Left renal pelvis (tissue), 4 donors: ENCODE measurements at places on chromosomes 6 and 20. TPM values are rescaled to one million over a fixed set of nuclear protein-coding genes. Genes with fewer than 3 reads are reported as not detected.

Gene FOXS1
- 8.4 TPM for polyA plus RNA-seq

Gene DOK5
- 9.4 TPM for polyA plus RNA-seq

Gene SSTR4
- not detected for polyA plus RNA-seq

Gene TPX2
- 51.3 TPM for polyA plus RNA-seq

Gene XKR7
- polyA plus RNA-seq: 0.20 TPM

DNA sequence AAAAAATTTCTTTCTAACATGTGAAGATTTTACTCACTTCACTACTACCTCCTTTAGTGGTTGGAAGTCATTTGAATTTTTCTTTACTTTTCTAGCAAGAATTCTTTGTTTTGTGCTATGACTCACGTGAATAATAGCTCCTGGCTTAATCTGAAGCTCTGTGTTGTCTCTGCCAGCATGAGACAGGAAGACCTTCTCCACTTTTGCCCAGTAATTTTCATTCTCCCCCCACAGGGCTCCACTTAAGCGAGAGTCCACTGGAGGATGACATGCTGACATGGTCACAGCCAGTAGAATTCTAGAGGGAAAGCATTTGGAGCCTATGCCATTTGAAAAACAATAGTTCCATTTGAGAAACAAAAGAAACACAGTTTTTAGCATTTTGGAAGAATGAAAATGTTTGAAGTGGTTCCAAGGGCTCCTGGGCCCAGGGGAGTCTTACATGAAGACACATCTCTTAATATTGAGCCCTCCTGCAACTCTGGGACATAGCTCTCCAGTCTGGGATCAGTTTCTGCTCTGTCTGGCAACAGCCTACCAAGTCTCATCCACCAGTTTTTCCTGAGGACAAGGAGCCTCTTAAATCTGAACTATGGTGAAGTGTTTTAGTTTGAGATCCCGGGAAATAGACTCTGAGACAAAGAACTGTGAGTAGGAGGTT is 231.4 kb downstream of the PAX1 start:
- no peak for DNase-seq

DNA sequence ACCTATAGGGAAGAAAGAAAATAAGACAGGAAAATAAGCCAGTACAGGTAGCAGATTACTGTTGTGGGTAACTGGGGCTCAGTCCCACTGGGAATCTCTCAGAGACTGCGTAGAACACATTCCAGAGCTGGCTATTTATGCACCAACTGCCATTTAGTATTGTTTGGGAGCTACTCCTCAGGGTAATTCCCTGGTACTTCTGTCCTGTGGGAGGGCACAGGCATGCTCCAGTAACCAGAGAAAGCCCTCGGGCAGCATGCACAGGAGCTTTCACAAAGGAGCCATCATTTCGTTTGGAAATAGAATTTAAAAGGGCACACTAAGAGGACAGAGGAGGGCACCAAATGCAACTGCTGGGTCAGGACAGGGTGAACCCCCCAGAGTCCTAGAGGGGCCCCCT is 148.0 kb upstream of the LRFN2 start:
- no peak for DNase-seq

DNA sequence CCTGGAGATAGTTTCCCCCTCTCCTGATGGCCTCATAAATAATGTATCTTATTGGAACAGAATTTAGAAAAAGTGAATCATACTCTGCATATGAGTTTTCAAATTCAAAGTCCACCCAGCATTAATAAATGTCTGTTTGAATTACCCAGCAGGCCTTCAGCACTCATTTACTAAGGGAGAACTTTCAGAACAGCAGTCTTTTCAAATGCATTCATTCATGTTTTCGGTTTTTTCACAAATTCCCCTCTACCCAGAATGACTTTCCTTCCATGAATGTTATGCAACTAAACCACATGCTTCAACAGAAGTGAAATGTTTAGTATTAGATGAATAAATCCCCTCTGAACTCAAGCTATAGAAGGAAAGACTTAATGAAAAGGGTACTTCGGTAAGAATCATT is 92.4 kb downstream of the RTN4IP1 start:
- DNase-seq: no peak

DNA sequence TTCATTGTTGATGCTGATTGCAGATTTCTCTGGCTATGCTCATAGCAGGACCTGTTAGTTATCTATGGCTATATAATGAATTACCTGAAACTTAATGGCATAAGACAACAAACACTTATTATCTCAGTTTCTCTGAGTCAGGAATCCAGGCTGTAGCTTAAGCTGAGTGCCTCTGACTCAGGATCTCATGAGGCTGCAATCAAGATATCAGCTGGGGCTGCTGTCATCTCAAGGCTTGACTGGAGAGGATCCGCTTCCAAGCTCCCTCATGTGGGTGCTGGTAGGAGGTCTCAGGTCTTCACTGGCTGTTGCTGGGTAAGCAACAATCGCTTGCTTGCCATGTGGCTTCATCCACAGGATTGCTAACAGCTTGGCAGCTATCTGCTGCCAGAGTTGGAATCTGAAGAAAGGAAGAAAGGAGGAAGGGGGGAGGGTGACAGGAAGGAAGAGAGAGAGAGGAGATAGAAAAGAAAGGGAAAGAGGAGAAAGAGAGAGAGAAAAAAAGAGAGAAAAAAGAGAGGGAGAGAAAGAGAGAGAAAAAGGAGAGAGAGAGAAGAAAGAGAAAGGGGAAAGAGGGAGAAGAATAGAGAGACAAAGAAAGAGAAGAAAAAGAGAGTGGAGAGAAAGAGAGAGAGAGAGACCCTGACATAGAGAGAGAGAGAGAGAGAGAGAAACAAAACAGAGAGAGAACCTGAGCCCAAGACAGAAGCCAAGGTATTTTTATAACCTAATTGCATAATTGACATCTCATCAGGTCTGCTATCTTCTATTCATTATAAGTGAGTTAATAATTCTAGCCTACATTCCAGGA is 579.0 kb upstream of the BTBD3 start:
- DNase-seq: no peak

DNA sequence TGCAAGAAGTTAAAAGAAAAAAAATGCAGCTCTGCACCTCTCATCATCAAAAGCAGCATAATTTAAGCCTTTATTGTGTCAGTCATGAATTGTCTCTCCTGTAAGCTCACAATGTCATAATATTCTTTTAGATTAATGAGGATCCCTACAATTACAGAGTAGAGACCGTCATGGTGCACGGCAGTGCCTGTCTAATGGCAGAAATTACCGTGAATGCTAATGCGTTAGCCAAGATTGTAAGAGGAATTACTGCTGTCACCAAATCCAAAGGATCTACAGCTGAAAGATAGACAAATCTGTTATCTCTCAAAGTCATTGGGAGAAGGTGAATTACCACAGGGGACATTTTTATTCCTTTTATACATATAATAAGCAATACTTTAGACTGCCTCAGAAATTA is 631.6 kb upstream of the NRSN1 start:
- DNase-seq: no peak

- no peak for DNase-seq
Observed at GRCh38 chr20:5168651-5169396, 42.0 kb downstream of the CDS2 start.

DNA sequence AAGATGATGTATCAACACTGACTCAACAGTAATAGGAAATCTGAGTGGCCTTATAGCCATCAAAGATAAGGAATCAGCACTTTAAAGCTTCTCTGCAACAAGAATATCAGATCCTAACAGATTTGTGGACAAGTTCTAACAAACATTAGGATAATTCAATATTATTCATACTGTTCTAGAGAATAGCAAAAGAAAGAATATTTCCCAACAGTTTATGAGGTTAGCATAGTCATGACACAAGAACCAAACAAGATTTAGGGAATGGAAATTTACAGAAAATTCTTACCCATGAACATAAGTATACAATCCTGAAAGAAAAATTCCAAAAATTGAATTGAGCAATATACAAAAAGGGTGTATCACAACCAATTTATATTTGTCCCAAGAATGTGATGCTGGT is 64.3 kb upstream of the BTBD3 start:
- no peak for DNase-seq

DNA sequence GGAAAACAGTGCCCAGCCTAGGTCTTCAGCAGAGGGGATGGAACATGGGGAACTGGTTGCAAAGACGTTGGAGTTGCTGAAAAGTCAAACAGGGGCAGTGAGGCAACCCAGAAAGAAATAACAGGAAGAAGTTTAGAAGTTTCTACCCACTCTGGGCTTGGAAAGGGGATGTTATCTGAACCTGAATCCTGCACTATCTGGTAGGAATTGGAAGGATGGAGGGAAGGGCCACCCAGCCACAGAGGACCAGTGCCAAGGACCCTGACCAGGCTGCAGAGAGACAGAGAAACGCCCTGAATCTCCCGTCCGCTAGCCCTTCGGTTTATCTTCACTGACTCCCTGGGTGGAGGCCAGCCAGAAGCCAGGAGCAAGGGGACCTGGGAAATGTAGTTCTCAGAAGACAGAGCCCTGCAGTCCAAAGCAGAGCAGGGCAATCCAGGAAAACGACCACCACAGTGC is 217.3 kb upstream of the RREB1 start:
- no peak for DNase-seq

DNA sequence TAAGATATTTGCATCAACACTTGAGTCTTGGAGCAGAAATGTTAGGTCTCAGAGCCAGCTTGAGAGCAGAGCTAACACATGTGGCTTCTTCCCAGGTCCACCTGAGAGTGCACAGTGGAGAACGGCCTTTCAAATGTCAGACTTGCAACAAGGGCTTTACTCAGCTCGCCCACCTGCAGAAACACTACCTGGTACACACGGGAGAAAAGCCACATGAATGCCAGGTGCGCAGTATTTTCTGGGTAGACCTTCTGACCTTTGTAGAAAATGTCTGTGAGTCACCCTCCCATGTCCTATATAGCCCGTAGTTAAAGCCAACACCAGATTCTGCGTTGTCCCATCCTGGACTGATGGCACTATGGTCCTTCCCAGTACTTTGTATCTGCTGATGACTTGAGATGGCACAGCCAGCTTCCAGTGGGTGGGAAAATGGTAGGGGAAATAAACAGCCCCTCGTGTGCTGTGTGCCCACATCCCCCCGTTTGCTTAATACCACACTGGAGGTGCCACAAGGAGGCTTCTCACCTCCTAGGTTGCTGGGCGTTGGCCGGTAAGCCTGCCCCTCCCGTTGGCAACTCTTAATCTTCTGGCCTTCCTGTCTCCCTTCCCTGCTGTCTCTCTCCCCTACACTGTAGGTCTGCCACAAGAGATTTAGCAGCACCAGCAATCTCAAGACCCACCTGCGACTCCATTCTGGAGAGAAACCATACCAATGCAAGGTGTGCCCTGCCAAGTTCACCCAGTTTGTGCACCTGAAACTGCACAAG is 20.3 kb downstream of the PRDM1 start:
- no peak for DNase-seq

DNA sequence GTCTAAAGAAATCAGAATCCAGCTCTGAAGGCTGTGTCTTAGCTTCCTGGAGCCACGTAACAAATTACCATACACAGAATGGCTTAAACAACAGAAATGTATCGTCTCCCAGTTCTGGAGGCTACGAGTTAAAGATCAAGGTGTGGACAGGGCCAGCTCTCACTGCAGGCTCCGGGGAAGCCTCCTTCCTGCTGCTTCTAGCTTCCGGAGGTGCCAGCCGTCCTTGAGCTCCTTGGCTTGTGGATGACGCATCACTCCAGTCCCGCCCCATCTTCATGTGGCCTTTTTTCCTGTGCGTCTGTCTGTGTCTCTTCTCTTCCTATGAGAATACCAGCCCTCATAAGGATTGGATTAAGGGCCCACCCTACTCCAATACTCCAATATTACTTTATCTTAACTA is 319.1 kb upstream of the QKI start:
- DNase-seq: no peak

DNA sequence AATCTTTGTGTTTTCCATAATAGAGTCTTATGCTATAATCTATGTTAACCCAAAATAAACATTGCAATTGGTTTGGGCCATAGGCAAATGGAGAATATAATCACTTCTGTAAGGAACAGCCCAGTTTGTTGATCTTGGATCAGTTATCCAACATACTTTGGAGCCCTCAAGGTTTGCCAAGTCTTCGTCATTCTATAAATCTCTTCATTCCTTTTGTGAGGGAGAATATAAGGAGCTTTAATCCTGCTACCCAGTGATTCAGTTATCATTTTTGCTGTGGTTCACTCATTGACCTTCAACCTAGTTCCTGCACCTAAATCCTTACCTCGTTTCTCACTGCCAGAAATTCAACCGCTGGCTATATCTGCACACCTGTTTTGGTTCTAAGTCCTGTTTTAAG is 500.3 kb upstream of the PTCHD4 start:
- DNase-seq: no peak

DNA sequence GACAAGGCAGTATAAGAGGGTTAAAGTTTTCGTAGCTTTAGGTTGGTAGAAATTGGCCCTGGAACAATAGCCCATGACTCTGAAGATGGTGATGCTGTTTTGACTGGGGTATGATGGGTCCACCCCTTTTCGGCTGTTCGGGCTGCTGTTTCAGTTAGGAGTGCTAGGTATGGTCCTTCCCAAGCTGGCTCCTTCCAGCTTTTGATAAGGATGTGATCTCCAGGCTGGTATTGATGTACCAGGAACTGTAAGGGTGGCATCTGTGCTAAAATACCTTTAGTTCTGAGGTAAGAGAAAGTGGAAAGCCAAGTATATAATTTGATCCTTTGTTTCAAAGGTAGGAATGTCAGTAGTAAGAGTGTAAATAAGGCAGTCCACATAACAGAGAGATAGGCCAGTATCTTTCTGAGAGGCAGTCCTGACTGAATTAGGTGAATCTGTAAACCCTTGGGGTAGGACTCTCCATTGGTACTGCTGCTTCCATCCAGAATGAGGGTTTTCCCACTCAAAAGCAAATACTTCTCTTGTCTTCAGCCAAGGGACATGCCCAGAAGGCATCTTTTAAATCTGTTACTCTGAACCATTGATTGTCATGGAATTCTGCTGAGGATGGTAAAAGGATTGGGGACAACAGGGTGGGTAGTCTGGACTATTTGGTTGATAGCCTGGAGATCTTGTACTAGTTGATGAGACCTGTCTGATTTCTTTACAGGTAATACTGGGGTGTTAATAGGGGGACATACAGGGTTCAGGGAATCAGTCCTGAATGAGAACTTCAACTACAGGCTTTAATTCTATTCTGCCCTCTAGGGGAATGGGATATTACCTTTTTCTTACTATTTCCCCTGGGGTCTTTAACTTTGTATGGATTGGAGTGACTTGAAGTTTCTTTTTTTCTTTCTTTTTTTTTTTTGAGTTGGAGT is 6.1 kb upstream of the ZNFX1 start:
- DNase-seq: no peak

DNA sequence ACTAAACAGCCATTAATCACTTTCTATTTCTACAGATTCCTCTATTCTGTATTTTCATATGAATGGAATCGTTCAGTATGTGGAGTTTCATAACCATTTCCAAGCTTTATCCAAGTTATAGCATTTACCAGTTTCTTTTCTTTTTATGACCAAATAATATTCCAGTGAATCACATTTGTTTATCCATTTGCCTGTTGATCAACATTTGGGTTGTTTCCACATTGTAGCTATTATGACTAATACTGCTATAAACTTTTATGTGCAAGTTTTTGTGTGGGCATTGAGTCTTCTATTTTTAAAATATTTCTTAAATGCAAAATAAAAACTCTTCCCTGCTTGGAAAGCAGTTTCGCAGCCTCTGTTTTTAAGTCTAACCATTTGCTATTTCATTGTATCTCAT is 336.4 kb upstream of the OPRM1 start:
- DNase-seq: no peak
